ENCODE measurements at places on chromosomes 3 and 15.

GRCh38 chr3:49930922-49931321 lies 1.3 kb upstream of the MON1A start:
- DNase-seq = no peak

- DNase-seq = no peak
Observed at GRCh38 chr3:13588221-13588701, 39.3 kb downstream of the FBLN2 start.

- DNase-seq = no peak
Observed at GRCh38 chr15:48477795-48478360, 146.6 kb downstream of the DUT start.

GRCh38 chr15:51227940-51228732 lies 110.3 kb downstream of the CYP19A1 start:
- DNase-seq = peak; percentile 75

- DNase-seq = no peak
Observed at GRCh38 chr3:110164632-110165369, 827.5 kb upstream of the DPPA4 start.

DNA sequence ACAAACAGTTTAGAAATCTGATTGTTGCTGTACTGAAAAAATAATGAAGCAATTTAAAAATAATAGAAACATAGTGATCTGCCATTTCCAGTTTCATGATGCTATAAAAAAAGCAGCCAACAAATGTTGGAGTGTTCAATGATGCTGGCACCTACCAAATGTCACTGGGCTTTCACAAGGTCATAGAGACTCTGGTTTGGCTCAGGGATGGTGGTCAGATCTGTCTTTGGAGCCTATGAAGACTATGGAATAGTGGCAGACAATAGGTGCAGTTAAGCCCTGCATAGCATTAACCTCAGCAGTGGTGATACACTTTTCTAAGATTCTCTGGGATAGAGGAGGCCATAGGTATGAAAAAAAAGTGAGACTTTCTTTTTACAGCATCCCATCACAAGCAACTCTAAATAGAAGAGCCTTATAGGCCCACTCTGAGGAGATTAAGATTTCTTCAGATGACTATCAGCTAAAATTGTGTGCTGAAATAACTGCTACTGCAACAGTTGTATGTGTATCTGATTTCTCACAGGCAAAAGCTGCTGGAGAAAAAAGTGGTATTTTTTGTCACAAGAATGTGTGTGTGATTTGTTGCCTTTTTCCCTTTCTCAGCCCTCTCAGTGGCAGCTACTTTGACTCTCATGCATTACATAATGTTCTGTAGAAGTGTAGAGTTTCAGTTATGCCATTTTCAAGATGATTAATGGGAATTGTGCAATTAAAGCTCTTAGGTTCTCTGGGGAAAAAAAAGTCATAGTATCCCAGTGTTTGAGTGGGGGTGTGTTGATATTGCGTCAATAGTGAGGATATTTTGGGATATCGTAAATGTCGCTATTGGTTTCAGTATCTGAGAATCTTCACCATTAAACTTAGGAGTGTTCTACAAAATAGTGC lies 137.4 kb downstream of the MBNL1 start:
- DNase-seq = no peak

GRCh38 chr3:31733234-31733667 lies 200.5 kb downstream of the STT3B start:
- DNase-seq = no peak

DNA sequence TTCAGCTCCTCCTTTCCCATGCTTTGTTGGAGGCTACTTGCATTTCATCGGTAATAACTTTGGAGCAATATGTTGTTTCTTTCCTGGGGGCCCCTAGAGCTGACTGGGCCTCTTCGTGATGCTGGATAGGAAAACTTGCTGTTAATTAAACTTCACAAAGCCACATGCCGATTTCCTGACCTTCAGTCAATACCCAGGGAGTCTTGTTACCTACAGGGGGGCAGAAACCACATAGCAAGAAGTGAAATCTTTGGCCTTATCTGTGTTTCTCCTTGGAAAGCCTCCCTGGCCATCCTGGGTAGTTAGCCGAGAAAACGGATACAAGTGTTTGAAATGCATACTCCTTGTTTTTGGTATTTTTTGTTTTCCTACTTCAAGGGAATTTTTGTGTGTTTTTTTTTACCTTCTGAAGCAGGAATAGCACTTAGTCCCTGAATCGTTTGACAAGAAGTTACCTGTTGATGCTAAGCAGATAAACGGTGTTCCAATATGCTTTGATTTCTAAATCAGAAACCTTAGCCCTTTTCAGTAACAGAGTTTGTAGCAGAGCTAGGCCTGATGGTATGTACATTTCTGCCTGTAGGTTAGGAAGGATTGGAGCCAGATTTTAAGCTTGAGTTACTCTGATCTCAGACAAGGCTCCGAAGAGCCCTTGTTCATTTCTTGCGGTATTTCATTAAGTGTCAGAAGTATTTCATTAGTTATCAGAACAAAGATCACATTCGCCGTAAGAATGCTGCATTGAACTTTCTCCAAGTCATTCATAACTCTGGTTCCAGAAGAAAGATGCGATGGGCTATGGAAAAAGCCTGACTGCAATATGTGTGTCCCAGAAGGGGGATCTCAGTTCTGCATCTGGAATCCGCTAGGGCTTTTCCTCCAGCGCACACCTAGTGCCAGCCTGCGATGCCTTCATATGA lies 111.5 kb downstream of the THSD4 start:
- no peak for DNase-seq
